Fibroblast of gingiva (primary cell): ENCODE measurements at places on chromosomes 6 and 20.

DNA sequence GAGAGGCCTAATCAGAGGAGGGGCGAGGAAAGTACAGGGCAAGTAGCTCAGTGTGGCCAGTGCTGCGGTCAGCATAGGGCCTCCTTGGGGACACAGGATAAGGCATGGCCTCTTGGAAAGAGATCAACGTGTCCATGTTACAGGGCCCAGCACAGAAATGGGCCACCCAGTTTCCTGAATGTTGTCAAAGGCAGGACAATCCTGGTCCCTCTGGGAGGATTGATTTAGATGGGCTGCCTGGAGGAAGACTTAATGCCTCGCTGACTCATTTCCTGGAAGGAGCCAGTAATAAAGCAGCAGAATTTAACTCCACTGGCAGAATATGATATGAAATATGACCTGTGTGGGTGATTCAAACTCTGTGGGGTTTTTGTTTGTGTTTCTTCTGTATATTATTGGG, 16.6 kb downstream of the DDO start:
- peak; percentile 41 for DNase-seq

GRCh38 chr20:64049878-64050260, 430 bp upstream of the SOX18 start:
- no peak for DNase-seq

DNA sequence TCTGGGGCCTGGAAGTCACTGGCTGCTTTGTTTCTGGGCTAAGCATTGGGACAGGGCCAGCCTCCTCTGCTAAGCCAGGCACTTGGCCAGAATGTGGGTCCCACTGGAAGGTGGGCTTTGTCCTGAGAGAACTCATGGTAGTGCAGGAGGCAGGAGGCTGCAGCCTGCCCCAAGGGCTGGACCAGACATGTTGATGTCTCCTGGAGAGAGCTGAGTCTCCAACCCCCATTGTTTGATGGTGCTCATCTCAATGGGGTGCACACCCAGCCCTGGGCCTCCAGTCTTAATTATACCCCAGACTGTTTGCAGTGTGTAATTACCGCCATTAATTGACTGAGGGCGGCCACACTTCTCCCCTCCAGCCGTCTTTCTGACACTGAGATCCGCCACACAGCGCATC, 220.5 kb upstream of the PMEPA1 start:
- DNase-seq, result no peak

DNA sequence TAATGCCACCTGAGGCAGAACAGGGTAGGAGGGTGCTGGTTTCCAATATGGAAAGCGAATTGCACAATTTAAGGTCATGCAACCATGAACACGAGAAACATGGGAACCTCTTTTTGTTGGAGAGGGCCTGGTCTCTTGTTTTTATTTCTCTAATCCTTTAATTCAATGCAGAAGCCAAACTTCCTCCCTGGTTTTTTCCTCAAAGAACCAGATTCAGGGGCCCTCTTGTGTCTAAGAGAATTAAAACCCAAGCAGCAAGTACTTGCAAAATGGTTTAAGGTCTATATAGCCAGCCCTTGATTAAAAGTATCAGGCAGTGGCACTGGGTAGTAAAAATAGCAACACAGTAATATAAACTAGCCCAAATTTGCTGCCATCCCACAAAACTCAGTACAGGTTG, 19.5 kb downstream of the GSTA4 start:
- peak; percentile 68 for DNase-seq

- DNase-seq, result no peak
These were observed 152.3 kb upstream of the NEDD9 start for GRCh38 chr6:11384531-11385309.

DNA sequence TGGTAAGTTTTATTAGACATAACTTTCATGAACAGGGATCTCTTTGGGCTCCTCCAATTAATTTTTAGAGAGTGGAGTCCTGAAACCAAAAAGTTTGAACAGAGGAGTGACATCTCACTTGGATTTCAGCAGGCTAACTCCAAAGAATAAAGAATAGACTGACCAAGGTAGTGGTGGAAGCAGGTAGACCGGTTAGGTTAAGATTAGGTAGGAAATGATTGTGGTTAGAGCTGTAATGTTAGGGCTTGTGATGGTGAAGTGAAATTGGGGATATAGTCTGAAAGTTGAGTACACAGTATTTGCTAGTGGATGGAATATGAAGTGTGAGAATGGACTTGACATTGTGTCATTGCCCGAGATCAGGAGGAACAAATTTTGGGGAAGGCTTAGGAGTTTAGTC, 27.8 kb downstream of the QKI start:
- DNase-seq, result no peak

DNA sequence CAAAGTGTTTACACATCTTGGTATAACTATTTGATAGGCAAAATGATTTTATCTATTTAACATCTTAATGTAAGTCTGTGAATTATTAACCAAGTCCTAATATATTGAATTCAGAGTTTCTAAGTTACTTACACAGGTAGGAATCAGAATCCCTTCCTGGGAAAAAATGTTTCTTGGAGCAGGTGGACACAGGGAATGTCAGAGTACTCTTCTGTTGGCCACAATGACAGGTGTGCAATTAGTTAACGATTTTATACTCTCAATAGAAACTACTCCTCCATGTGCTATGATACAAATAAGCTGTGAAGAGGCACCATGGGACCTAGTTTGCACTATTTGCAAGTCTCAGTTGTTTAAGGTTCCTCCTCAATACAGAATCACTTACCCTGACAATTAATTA, 821 bp upstream of the TAAR5 start:
- no peak for DNase-seq

DNA sequence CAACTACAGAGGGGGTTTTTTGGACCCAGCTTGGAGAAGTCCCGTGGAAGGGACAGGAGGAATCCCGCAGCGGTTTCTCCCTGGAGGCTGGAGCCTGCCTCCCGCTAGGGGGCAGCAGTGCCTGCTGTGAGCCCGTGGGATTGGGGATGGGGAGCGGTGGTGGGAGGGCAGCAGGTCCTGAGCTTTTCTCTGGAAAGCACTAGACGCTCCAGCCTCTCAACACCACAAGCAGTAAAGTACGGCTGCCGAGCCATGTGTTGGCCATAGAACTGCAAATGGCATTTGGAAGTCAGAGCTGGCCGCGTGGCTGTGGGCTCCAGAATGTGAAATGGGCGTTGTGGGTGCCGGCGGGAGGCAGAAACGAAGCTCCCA, 47.8 kb downstream of the GMPR start:
- peak; percentile 20 for DNase-seq

GRCh38 chr6:118740372-118740771, 89.0 kb upstream of the CEP85L start:
- no peak for DNase-seq

GRCh38 chr6:131117878-131118277, 17.4 kb upstream of the AKAP7 start:
- DNase-seq, result no peak

DNA sequence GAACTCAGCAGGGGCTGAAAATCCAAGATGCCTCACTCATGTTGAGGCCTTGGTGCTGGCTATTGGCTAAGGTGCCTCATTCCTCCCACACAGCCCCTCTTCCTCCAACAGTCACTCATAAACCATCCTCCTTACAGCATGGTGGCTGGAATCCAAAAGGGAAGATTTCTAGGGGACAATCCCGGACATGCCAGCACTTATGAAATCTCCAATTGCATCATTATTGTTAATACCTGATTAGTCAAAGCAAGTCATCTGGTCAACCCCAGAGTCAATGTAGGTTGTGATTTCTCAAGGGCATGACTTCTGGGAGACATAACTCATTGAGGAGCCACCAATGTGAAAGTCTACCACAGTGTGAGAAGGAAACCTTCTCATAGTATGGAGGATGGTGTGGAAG, 506.6 kb upstream of the NOX3 start:
- no peak for DNase-seq

GRCh38 chr6:6661684-6662083, 73.2 kb downstream of the LY86 start:
- DNase-seq, result peak; percentile 30

DNA sequence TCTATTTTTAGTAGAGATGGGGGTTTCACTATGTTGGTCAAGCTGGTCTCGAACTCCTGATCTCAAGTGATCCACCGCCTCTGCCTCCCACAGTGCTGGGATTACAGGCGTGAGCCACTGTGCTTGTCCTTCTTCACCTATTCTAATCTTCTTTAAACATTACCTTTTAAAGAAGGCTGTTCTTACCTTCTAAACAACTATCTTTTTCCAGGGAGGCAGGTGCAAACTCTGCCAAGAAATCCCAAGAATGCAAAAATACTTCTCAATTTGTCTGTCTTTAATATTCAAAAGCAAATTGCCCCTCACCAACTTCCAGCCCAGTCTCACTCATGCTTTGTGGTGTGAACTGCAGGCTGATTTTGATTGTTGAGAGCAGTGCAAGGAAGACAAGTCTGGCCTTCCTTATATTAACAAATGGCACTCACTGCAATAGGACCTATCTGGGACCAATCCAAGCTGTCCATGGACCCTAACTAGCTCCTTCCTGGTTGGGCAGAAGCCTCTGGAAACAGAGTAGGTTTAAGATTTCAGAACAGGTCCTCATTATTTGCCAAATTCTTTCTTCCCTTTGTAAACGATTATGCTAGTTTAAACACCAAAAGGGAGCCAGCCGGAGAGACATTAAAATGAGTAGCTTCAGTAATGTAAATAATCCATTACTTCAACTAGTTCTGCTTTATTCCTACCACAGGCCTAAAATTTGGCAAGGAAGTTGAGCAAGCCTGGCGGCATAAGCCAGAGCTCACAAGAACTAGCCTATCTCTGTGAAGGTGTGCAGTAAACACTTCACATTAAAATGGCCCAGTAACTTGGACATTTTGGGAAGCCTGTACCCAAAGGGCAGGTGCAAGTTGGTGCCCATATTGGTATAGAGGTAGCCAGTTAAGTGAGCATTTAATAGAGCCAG, 1.6 kb downstream of the SCAND1 start:
- peak; percentile 33 for DNase-seq

- DNase-seq, result no peak
These were observed 100.9 kb downstream of the OPRM1 start for GRCh38 chr6:154139892-154140291.

DNA sequence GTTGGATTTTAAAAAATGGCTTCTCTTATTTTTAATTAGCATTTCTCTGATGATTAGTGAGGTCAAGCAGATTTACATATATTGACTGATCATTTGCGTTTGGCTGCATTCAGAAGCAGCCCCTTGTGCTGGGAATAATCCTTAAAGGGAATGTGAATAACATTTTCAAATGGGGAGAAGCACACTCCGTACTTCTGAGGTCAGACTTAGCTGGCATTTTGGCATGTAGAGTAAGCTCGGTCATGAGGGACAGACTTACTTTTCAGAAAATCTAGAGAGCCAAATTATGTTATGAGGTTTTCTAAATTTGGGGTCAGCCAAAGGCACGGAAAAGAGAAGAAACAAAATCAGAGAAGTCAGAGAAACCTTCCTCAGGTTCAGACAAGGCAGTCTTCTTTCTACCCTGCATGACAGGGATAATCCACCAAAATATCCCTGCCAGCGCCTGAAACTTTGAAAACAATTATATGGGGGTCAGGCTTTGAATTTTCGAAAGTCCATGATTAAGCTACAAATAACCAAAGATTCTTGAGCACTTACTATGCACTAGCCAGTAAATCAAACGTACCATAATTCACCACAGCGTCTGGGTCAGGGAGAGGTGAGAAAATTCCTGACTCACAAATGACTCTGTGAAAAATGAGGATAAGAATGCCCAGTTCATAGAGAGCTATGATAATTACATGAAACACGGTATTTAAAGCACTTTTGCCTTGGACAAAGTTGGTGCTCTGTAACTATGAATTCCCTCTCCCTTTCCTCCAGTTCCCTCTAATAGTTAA, 44.9 kb downstream of the ADAT2 start:
- no peak for DNase-seq

DNA sequence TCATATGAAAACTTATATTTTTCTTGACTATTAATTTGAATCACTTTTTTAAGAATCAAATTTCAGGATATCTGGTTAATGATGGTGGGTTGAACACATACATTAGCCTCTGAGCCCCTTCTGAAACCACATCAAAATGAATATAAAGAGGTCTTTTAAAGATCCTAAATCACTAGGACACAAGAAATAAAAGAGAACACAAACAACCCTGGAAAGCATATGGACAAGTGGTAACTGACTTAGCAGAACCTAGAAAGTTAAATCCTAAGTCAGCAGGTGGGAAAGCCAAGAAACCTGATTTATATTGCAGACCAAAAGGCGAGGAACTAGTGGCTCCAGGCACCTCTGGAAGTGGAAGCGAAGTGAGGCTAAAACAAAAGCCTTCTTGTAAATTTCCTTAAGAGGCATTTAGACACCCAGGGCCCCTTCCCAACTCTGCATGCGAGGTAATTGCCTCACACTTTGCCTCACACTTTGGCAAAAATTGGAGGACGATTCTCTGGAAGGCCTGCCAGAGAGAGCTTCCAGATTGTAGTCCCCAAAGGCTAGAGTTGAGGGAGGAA, 293.9 kb downstream of the KHDC1L start:
- DNase-seq, result no peak

- DNase-seq, result peak; percentile 15
These were observed 55.6 kb downstream of the SLX4IP start for GRCh38 chr20:10490706-10491105.

- DNase-seq, result peak; percentile 95
These were observed 99.0 kb downstream of the GMPR start for GRCh38 chr6:16337295-16337975.

- no peak for DNase-seq
These were observed 36.8 kb downstream of the HEBP2 start for GRCh38 chr6:138440758-138441357.
